H1 (cell line): ENCODE measurements at places on chromosomes 12 and 14. TPM values are rescaled to one million over a fixed set of nuclear protein-coding genes. Genes with fewer than 3 reads are reported as not detected.

GRCh38 chr14:95677179-95677835 is 8.9 kb upstream of the TCL1B start:
- DNase-seq, result no peak

The ACOT6 gene
- total RNA-seq, result not detected in 2 replicates

DNA sequence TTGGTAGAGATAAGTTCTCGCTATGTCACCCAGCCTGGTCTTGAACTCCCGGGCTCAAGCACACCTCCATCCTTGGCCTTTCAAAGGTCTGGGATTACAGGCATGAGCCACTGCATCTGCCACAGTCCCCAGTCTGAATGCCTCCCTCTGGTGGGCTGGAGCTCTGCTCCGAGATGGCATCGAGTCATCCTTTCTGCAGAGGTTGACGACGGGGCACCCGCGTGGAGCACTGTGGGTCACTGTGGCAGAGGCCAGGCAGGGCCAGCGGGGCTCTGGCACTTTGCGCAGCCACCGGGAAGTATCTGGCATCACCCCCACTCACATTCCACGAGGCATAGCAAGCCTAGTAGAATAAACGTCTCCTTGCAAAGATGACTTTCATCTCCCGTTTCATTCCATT is 163.3 kb upstream of the DIO3 start:
- no peak for DNase-seq

DNA sequence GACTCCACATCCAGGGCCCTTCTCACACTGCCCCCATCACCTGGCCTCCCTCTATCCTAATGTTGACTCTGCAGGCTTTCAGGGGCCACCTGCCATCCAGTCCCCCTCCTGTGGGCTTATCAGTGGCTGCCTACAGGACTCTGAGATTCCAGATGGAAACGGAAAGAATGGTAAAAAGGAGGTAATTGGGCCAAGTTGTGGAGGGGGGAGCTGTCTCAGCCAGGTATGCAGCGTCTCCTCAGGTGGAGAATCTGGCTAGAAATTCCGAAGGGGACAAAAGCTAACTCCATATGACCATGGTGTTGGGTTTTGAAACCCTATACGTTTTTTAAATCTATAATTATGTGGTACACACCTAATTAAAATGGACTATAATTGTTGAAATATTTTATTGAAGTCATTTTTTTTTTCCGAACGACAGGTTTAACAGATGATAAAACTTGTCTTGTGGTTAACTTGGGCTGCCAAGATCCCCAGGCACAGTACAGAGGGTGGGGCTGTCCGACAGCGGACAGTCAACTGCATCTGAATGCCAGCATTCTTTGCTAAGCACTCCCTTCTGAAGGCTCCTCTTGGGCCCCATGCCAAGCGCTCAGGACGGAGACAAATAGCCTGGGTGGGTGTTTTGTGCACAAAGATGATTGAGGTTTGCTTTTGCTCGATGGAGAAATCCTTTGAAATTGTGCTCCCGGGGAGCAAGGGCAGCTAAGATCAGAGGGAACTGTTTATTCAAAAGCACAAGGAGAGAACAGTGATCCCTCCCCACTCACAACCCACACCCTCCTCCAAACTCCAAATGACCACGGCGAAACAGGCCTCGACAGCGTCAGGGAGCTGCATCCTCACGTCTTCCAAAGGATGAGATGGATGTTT is 365.6 kb downstream of the BCL11B start:
- no peak for DNase-seq

DNA sequence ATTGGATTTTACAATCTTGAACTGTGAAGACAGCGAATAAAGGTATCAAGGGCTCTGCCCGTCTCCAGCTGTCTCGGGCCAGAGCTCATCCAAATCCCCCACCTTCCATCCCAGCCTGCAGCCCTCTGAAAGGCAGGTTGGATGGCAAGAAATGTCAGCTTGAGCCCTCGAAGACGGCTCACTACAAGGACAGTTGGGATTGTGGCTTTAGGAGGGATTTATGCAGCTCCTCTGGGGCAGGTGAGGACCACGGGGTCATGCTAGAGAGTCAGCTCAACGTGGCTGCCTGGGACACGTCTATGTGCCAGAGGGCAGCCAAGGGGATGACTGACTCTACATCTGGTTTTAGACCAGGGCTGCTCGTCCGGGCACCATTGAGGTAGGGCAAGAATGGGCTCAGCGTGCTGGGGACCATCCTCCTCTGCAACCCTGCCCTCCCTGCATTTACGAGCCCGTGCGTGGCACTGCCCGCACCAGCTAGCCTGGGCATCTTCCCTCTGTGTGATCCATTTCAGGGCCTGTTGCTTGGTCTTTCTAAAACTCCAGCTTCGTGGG is 16.2 kb downstream of the MVK start:
- no peak for DNase-seq

GRCh38 chr12:6208130-6208529 is 7.9 kb downstream of the CD9 start:
- no peak for DNase-seq

GRCh38 chr12:10563966-10564365 is 49.4 kb downstream of the MAGOHB start:
- DNase-seq, result no peak

DNA sequence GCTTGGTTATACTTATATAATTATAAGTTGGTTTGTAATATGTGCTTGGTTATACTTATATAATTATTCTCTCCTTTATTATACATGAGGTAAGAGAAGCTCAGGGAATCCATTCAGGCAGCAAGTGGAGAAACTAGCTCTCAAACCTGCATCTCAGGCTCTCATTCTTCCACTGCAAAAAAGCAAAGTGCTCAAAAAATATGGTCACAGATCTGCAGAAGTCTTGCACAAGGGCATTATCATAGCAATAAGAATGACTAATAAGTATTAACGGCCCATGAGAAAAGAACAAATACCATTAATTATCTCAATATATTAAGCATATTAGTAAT is 476 bp upstream of the TRAFD1 start:
- no peak for DNase-seq

DNA sequence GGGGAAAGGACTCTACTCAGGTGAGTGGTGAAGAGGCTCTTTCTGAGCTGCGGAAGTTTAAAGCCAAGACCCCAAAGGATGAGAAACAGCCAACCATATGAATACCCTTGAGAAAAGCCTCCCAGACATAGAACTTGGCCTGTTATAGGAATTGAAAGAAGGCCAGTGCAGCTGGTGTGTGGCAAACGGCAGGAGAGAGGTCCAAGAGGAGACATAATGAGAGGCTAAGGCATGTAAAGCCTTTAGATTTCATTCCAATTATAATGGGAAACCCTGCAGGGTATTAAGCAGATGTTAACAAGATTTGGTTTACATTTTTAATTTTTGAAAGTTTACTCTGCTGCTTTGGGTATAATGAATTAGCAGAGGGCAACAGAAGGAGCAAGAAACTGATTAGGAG is 552.1 kb upstream of the FBXO33 start:
- no peak for DNase-seq

The KRT79 gene
- total RNA-seq, result not detected in 2 replicates

- DNase-seq, result no peak
Observed at GRCh38 chr12:75816897-75817296, 214.7 kb downstream of the PHLDA1 start.

The KRT2 gene
- not detected in 2 replicates for total RNA-seq

The DPY19L2 gene
- total RNA-seq, result 2.2 and 3.3 TPM in 2 replicates

- no peak for DNase-seq
Observed at GRCh38 chr14:61372842-61373555, 51.6 kb downstream of the PRKCH start.

DNA sequence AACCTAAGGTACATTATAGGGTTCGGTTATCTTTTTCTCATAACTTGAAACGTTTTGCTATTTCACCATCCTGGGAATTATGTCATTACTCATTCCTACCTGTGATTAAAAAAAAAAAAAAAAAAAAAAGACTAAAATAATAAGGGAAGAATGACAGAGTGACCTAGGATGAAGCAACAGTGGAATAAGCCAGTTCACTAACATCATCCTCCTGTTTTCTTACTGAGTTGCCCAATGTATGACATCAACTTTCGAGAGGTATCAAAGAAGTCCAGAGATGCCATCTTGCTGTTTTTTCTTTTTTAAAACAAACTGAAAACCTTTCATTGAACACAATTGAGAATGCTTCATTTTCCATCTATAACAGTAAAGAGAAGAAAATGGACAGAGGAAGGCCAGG is 42.8 kb downstream of the AMN start:
- no peak for DNase-seq

DNA sequence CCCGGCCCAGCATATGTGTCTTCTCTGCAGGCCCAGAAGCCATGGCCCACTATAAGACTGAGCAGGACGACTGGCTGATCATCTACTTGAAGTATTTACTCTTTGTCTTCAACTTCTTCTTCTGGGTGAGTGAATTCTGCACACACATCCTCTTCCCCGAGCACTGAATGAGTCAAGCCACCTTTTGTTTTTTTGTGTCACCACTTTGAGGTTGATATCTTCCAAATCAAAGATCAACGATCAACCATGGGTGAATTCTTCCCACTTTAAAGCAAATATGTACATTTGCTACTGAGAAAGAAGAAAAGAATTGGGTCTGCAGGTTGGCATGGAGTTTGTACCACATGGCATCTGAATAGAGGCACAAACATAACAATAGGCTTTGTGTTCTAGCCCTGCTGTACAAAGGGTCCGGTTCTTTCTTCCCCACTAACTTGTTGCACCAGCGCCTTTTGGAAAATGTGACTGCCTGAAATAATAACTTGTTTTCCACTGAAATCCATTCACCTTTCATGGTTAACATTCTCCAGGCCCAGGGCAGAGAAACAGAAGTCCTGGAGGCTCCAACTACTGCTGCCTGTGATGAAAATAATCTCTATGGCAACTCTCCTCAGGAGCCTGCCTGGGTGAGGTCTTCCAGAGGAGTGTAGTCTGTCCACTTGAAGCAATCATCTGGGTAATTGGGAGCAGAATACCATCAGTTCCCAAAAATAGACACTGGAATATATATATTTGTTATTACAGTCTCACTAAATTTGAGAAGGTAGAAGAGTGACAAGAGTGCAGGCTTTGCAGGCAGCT is 27.6 kb downstream of the TSPAN11 start:
- no peak for DNase-seq

DNA sequence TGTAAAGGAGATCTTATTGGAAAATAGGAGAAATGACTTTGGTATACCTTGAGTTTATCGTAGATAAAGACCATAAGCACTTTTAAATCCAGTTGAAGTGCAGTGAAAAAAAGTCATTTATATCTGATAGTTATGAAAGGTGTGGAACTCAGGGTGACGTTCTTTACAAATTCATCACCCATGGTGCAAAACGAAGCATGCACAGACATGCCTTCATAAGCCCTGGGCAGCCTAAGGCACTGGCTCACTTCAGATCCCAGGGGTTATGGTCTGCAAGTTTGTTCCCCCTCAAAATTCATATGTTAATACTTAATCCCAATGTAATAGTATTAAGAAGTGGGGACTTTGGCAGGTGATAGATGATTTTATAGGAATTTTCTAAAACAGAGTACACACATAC is 1216.4 kb upstream of the USP15 start:
- no peak for DNase-seq

The INF2 gene
- total RNA-seq, result 54.0 and 59.5 TPM in 2 replicates

DNA sequence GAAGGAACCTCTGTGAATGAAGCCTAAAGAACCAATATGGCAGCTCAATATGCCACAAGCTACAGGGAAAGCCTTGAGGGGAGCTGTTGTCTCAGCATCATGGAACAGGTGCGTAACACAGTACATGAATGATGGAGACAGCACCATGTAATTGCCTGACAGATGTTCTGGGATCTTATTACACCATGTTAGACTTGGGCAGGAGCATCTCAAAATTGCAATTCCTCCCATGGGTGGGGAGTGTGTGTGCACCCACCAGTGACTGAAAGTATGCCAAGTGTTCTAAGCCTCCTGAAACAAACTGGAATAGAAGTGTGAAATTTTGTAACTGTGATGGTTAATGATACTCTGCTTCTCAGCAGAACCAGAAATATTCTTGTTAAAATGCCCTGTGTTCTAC is 151.0 kb upstream of the SRRM4 start:
- DNase-seq, result no peak

DNA sequence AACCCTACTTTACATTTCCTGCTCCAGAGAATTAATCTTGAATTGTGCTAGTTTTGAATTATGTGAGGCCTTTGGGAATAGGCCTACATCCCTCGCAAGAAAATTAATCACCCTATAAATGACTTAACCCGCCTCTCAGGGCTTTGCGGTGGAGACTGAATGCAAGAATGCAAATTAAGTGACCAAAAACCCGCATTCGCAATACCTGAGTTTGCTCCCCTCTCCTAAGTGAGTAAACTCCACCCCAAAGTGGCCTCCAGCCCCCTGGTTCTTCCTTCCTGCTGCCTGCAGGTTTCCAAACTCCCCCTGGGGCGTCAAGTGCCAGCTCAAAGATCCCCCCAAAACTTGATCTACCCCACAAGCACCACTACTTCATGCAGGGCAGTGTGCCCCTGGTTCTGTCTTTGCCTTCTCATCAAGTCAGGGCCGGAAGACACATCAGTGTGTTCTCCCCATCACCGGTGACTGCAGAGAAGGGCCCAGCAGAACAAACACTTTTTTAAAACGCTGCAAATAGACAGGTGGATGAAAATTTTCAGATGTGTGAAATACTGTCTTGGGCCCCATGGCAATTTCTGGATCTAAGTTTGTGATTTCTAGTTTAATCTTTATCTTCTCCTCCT is 644.7 kb downstream of the VRK1 start:
- no peak for DNase-seq

- DNase-seq, result no peak
Observed at GRCh38 chr14:93096691-93097322, 18.9 kb downstream of the ITPK1 start.

- no peak for DNase-seq
Observed at GRCh38 chr12:8960176-8960575, 10.7 kb upstream of the M6PR start.

The ISCA2 gene
- 43.5 and 51.5 TPM in 2 replicates for total RNA-seq

GRCh38 chr12:57522887-57523705 is 472 bp downstream of the MBD6 start:
- peak; percentile 65 for DNase-seq

The TRPV4 gene
- total RNA-seq, result 2.1 and 2.5 TPM in 2 replicates

- DNase-seq, result no peak
Observed at GRCh38 chr12:111349101-111349747, 19.7 kb downstream of the PHETA1 start.

DNA sequence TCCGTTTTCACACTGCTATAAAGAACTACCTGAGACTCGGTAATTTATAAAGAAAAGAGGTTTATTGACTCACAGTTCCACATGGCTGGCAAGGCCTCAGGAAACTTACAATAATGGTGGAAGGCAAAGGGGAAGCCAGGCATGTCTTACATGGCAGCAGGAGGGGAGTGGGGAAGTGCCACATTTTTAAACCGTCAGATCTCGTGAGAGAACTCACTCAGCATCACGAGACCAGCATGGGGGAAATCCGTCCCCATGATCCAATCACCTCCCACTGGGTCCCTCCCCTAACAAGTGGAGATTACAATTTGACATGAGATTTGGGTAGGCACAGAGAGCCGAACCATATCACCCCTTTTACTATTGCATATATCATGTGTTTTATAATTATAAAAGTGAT is 2.0 kb upstream of the PIGH start:
- DNase-seq, result no peak

The POTEM gene
- not detected in 2 replicates for total RNA-seq

The TGM1 gene
- total RNA-seq, result 2.0 and 2.2 TPM in 2 replicates

GRCh38 chr12:130972586-130972950 is 18.9 kb downstream of the ADGRD1 start:
- DNase-seq, result no peak

GRCh38 chr14:35825968-35826217 is 245 bp upstream of the BRMS1L start:
- no peak for DNase-seq

- no peak for DNase-seq
Observed at GRCh38 chr14:100837805-100838350, 12.0 kb downstream of the MEG3 start.

- DNase-seq, result no peak
Observed at GRCh38 chr12:109759595-109759994, 46.0 kb downstream of the FAM222A start.
